ENCODE measurements at places on chromosomes 6 and 20.

GRCh38 chr20:24138196-24138857 is 149.7 kb upstream of the GGTLC1 start:
- DNase-seq, result no peak

DNA sequence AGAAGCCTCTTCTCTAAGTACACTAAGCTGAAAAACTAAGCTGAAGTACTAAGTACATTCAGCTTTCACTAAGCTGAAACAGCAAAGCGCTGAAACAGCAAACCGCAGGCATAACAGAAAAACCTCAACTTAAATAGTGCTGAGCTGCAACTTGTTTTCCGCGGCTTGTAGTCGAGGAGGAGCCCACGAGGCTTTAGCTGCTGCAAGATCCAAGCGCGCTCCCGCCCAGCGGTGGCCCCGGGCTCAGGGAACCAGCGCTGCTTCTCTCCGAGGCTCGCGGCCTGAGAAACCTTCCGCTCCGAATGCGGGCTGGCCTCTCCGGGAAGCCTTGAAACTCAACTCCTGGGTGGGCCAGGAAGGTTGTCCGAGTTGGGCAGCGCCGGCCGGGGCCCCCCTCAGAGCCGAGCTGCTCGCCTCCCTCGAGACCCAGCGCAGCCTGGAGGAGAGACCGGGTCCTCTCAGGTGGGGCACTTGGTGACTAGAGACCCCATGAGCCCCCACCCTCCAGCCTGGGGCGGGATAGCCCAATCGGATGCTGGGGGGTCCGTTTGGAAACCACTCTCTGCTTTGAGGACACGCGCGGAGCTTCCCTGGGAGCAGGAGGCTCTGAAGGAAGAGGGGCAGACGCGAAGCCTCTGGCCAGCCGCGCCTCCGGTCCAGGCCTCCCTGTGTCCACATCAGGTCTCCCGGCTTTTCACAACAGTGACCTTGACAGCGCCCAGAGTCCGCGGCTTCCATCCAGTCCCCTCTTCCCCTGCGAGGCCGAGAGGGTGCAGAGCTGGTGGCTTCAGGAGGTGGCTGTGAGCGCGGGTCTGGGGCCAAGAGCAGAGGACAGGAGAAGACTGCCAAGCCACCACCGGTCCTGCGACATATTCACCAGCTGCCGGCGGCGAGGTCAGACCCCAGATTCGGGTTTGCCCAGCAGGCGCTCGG is 38.1 kb upstream of the HLA-E start:
- DNase-seq, result no peak

- no peak for DNase-seq
Observed at GRCh38 chr20:23090147-23090546, 4.0 kb upstream of the CD93 start.

DNA sequence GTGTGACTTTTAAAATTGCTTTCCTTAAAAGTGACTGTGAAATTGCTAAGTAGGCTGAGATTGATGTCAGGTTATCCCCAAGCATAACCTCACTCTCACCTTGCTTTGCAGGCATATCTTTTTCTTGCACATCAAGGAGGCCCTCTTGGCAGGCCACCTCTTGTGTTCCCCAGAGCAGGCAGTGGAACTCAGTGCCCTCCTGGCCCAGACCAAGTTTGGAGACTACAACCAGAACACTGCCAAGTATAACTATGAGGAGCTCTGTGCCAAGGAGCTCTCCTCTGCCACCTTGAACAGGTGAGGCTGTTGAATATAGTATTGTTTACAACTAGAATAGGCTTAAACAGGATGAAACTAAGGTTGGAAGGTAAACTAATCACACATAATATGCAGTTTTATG is 12.6 kb downstream of the MYLIP start:
- DNase-seq, result no peak

- DNase-seq, result no peak
Observed at GRCh38 chr6:116572162-116572561, 858 bp downstream of the RWDD1 start.

DNA sequence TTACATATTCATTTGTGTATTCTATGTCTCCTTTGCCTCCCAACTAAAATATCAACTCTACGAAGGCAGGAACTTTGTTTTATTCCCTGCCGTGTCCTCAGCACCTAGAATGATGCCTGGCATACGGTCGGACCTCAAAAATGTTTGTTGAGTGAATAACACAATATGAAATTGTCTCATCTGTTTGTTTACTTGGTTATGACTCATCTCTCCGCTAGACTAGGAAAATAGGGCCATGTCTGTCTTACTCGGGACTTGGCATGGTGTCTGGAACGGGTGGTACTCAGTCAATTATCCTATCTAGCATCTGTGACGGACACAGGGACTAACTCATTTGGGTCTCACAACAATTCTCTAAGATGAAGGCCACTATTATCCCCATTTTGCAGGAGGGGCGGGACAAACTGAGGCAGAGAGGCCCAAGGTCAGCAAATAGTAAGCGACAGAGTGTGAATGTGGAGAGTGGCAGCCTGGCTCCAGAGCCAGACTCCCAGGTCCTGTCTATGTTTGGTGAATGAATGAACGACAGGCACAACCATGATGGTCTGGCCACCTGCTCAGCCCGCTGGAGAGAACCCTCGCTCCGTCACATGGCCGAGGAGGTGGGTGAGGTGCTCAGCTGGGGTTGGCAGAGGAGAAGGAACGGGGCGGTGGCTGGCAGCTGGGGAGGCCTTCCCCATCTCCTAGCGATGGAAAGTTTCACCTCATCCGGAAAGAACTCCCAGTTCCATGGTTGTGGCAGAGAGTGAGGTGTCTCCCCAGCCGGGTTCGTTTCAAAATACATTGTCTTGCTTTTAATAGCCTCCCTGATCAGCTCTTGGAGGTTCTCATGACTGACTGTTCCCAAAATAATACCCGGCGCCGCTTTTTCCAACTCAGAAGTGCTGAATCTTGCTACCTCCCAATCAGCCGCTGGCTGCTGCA is 27.6 kb upstream of the NFATC2 start:
- no peak for DNase-seq

GRCh38 chr6:163883984-163884383 is 469.5 kb downstream of the QKI start:
- no peak for DNase-seq

- no peak for DNase-seq
Observed at GRCh38 chr6:122459240-122459639, 12.4 kb downstream of the SERINC1 start.

- no peak for DNase-seq
Observed at GRCh38 chr6:69422020-69422419, 374.8 kb downstream of the LMBRD1 start.

- DNase-seq, result no peak
Observed at GRCh38 chr6:163709693-163710092, 295.2 kb downstream of the QKI start.

- DNase-seq, result no peak
Observed at GRCh38 chr20:36099106-36099505, 55.4 kb upstream of the EPB41L1 start.

DNA sequence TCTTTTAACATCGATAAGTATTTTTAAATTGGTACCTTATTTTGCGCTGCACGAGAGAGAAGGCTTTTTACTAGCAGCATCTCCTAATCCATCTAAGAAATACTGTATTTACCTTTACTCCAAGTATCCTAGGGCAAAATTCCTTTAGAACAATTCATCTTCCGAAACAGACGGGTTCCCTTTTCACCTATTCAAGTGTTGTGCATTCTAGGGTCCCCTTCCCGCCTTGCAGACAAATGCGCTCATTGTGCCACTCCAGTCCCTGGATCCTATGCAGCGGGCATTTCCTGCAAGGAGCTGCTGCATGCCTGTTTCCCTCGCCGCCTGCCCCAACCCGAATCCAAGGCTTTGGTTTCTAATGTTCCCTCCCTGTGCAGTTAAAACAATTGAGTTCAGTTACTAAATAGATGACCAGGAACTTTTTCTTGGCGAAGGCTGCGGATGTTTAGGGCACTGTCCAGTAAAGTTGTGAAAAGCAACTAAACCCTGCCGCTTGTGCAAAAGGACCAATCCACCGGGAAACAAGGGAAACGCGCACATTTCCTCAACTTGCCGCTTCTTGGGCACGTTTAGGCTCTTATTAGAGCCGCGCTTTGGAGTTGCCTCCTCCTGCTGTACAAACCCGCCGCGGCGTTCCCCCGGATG is 556 bp upstream of the SCAF8 start:
- DNase-seq, result no peak

DNA sequence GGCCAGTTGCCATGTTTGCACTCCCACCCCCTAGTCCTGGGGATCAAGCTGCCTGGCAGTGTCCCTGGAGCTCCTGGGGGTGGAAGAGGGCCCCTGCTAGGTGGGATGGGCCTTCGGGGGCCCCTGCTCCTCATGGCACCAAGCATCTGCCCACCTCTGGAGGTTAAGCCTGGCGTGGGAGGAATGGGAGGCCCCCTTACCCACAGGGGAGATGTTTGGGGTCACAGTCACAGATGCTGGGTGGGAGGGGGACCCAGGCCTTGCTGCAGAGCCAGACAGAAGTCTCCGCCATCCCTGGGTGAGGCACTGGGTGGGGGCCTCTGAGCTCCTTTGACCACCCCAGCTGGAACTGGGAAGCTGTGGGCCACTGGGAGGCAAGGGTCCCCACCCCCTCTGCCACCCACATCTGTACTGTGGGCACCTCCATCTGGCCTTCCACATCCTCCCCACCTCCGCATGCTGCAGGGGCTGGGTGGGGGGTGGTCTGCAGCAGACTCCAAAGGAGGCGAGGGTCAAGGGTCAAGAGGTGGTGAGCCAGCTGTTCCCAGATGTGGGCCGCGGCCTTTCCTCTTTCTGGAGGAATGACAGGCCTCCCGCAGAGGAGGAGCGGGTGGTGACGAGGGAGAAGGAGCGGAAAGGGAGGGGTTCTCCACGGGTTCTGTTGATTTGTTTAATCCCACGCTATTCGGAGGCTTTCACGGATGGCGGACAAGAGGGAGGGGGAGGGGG is 41.5 kb downstream of the YTHDF1 start:
- DNase-seq, result no peak

DNA sequence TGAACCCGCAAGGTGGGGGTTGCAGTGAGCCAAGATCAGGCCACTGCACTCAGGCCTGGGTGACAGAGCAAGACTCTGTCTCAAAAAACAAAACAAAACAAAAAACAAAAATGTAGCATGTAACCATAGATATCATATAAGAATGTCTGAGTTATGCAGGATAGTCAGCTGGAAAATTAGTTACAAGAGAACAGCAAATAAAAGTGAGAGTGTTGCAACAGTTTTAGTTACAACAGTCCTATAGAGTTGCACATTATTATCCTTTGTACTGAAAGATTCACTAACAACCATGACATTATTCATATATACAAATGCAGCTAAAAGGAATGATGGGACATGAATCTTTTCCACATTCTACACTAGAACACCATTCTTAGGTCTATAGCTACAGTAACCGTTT is 16.4 kb downstream of the RNF24 start:
- DNase-seq, result no peak

- DNase-seq, result no peak
Observed at GRCh38 chr6:4774715-4775493, 1.3 kb upstream of the CDYL start.

GRCh38 chr20:58843128-58843556 is 7.6 kb downstream of the GNAS-AS1 start:
- DNase-seq, result no peak

- DNase-seq, result no peak
Observed at GRCh38 chr6:118652051-118652615, 742 bp upstream of the CEP85L start.

DNA sequence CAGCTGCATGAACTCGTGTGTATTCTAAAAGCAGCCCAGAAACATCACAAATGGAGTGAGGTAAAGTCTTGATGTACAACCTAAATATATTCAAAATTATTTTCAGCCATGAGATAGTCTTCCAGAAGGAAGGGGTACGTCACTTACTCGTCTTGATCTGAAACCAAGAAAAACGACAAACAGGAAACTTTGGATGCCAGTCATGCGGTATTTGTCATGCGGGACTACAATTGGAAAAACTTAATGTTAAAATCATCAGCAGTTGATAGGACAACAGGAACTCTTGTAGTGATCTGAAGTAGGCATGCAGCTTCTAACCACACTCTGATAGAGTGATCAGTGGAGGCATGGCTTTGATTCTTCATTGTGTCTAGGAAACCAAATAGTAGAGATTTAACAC is 29.7 kb downstream of the FAM217A start:
- no peak for DNase-seq

DNA sequence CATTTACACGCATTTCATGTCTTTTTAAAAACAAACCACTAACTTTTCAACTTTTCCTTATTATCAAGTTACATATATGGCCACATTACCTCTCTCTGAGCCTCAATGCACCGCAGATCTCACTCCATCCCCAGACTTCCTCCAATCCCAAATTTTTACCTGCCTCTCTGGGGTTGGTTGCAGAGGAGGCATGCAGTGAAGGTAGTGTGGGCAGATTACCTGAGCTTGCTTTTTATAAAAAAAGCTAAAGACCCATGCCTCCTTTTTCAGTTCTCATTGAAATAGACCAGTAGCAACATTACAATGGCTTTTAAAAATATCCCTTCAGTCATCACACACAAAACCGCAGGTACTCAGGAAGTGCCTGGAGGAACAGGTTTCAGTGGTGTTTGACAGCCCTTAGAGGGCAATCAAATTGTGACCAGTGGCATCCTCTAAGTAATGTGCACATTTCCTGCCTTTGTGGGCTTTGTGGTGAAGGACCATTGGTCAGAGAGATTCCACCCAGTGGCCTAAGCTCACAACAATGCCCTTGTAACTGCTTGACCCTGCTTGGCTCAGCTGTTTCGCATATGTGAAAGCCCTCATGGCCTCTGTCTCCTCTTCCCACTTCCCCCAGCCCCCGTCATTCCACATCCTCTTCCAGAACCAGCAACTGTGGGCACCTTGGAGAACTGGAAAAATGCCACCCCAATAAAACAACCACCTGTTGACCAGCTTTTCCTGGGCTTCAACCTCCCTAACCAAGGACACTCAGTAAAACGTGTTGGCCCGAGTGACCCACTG is 30.2 kb upstream of the IL17A start:
- DNase-seq, result no peak

DNA sequence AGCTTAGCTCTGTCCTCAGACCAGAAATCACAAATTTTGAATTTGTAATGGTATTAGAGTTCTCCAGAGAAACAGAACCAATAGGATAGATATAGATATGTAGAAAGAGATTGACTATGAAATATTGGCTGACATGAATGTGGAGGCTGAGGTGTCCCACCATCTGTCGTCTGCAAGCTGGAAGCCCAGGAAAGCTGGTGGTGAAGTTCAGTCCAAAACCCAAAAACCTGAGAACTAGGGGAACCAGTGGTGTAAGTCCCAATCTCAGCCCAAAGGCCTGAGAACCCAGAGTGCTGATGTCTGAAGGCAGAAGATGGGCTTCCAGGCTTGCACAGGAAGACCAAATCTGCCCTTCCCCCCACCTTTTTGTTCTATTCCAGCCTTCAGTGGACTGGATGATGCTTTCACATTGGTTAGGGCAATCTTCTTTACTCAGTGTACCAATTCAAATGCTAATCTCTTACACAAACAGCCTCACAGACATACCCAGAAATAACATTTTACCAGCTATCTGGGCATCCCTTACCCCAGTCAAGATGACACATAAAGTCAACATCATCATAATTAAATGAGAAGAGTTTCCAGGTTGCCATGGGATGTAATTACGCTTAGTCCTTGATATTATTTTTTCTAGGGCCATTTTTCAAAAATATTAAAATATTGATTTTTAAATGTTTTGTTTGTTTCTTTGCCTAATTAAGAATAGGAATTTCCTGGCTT is 570.8 kb downstream of the UTRN start:
- DNase-seq, result no peak

- DNase-seq, result no peak
Observed at GRCh38 chr6:53458105-53458866, 86.6 kb downstream of the GCLC start.

- no peak for DNase-seq
Observed at GRCh38 chr6:152458648-152459644, 178.2 kb downstream of the SYNE1 start.

- no peak for DNase-seq
Observed at GRCh38 chr6:42099340-42100028, 42.9 kb downstream of the C6orf132 start.

GRCh38 chr6:107624050-107624449 is 134.1 kb downstream of the SOBP start:
- no peak for DNase-seq
